Hindlimb muscle (tissue), 1 donor: ENCODE measurements at places on chromosomes 7 and 10. TPM values are rescaled to one million over a fixed set of nuclear protein-coding genes. Genes with fewer than 3 reads are reported as not detected.

GRCh38 chr7:124030964-124031363, 1.9 kb downstream of the TMEM229A start:
- no peak for DNase-seq

DNA sequence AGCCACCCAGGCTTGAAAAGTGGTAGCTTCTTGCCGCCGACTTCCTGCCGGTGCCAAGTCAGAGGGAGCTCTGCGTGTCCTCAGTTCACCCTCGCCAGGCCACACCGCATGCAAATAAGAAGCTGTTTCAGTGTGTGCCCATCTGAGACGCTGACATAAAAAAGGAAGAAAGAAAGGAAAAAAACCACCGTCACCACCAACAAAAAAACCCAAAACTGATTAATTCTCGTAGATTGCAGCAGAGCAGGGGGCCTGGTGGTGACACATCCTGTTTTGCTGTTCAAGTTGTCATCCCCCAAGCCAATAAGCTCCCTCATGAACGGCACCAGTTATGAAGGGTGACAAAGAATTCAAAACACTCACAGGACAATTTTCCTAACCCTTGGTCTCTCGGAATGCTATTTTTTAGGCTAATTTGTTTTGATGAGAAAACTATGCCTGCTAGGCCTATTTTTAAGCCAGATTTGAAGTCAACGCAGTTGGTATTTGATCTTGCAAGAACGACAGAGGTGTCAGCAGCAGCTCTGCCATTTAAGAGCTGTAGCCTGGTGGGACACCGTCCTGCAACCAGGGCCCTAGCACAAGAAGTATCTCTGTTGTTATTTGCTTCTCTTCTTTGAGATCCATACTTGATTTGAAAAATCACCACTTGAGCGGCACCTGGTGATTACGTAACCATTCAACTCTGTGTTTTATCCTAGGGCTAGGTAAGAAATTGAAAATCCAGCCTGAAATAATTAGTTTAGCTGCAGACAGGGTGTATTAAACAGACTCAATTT, 145.6 kb downstream of the PFKFB3 start:
- DNase-seq = no peak

DNA sequence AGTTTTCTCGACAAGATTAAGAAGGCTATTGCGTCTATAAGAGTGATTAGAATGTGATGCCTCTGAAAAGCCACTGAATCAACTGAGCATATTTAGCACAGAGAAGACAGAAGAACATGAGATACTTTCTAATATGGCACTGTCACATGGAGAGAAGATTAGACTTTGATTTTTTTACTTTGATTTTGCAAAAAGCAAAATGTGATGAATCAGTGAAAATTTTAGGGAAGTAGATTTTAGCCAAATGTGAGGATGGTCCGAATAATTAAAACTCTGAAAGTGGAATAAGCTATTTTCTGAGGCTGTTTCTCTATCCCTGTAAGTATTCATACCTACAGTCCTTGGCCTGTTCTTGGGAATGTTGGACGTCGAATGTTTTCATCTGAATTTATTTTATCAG, 11.8 kb downstream of the MDFIC start:
- DNase-seq = no peak

DNA sequence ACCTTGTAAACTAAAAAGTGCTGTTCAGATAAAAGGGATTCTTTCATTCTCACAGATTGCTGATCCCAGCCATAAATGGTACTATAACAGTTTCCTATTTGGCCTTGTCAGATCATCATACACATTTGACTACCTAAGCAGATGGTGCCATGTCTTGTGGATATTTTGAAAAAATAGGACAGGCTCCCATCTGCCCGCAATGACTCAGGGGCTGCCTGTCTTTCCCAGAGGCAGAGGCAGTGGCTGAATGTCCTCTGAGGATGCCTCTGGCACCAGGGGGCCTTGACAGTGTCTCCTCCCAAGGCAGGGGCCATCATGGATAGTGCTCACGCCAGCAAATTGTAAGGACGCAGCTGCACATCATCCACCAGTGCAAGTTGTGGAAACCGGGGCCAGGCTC, 323.0 kb upstream of the PODXL start:
- no peak for DNase-seq

DNA sequence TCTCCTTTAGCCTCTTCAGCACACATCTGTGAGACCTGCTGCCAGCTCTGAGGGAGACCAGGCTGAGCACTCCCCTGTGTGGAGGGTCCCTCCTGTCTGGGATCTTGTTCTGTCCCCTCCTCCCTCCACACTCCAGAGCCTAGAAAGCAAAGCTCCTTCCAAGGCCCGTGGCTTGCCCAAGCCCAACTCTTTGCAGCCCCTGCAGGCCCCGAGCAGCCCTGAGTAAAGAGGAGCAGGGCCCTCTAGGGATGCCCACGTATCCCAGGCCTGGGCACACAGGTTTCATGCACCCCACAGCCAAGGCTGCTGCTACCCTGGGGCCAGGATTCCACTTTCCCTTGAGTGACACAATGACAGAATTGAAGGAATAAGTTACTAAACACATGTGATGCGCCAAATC, 24.0 kb downstream of the COBL start:
- DNase-seq = no peak

- no peak for DNase-seq
Observed at GRCh38 chr10:49290607-49291006, 8.4 kb upstream of the C10orf71 start.

GRCh38 chr10:112991888-112992491, 41.9 kb downstream of the TCF7L2 start:
- DNase-seq = no peak

DNA sequence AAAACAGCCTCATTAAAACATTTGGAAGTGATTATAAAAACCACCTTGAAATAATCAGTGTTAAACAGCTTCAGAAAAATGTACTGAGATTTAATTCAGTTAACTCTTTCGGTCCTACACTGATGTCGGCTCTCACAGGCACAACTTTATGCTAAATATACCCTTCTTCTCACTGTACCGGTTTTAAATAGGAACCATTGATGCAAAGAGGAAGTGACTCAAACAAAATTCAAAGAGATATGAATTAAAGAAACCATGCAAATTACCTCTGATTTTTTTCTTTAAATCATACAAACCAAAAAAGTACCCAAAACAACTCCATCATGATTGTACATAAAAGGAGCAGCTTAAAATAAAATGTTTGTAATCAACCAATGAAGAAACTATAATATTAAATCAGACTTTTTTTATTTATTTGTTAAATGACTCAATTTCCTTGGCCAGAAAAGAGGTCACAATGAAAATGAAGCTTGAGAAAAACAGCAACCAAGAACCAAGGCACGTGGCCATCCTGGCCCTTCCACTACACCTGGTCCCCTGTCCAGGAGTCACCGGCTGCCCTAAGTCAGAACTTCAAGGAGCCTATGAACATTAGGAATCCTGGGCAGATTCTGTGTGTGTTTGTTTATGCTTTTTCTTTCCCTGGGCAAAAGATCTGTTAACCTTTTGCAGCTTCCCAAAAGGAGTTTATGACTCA, 73.0 kb upstream of the CABCOCO1 start:
- DNase-seq = no peak

DNA sequence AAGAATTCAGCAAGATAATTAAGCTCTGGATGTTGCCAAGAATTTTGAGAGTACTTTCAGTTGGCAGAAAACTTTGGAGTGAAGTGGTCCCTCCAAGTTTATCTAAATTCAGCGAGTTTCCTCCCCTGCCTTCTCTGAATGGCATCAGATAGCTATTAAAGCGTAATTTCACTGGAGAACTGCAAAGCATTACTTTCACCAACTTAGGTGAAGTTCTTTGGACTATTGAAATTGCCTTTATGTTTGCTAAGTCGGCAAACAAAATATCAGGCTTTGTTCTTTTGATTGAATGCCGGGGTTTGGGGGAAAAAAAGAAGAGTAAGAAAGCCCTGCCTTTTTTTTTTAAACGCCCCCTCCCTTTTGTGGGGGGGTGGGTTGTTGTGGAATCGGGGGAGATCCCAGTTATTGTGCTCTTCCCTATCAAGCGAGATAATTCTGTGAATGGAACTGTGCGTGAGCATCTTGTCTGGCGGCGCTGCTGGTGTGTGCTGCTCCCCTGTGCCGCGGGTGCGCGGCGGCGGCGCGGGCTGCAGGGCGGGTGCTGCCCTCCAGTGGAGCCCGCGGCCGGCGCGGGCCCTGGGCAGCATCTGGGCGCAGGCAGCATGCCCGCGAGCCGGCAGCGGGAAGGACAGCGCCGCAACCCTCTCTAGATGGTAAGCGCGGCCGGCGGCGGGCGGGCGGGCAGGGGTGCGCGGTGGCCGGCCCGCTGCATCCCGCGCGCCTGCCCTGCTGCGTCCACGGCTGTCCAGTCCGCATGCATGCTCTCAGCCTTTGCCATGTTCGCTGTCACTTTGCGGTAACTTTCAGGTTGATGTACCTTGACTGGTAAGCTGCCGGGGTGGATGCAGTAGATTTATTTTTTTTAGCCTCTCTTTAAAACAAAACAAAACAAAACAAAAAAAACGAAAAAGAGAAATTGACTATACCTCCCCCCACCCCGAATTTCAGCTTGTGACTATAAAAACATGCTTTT, 176.5 kb downstream of the TCF7L2 start:
- peak; percentile 80 for DNase-seq

GRCh38 chr10:90579602-90580242, 278.1 kb downstream of the HTR7 start:
- no peak for DNase-seq

The BAIAP2L1 gene
- polyA plus RNA-seq = 7.6 TPM

The VSTM2A gene
- polyA plus RNA-seq = not detected

The CXCL12 gene
- 201 TPM for polyA plus RNA-seq

The EIF4H gene
- polyA plus RNA-seq = 209 TPM

The FANK1 gene
- 0.56 TPM for polyA plus RNA-seq
